ENCODE measurements at places on chromosomes 7 and 10. TPM values are rescaled to one million over a fixed set of nuclear protein-coding genes. Genes with fewer than 3 reads are reported as not detected.

DNA sequence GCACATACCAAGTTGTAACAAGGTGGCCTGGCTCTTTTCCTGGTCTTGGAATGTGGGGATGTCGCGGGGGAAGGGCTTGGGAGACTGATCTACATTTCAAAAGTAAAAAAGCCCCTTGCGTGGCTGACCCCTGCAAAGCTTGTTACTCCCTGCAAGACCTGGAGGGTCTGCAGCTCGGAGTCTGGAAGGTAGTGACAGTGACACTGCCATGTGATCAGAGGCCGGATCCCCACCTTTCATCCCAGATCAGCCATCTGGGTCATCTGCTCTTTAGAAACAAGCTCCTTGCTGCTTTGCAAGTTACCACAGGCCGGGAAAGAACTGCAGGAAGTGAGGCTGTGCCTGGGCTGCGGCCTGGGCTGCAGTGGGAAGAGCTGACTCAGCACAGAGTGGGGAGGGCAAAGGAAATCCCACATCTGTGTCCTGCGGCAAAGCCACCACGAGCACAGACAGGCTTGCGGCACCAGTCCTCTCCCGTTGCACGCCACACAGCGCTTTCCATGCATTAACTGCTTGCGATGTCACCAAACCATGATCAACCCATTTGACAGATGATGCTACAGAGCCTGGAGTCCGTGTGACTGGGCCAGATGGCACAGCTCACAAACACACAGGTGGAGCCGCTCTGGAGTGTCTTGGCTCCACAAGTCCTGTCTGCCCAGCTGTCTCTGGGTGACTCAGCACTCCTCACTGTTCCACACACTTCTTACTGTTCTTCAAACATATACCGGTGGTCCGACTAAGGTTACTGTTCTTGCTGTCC, 97.7 kb downstream of the SH3PXD2A start:
- peak; percentile 37 for DNase-seq
- no peak overlapping the region for H3K27ac ChIP-seq
- H3K36me3 ChIP-seq = no peaks in the 10 kb centered on the region
- no peak overlapping the region for H3K4me3 ChIP-seq

- DNase-seq = no peak
- no peaks in the 10 kb centered on the region for H3K27me3 ChIP-seq
- H3K4me1 ChIP-seq = no peaks in the 10 kb centered on the region
- H3K36me3 ChIP-seq = peaks cover 9% of the 10 kb centered on the region
These were observed 43.1 kb downstream of the AMZ1 start for GRCh38 chr7:2730846-2731770.

- H3K27ac ChIP-seq = no peak overlapping the region
- H3K4me3 ChIP-seq = no peak overlapping the region
- no peaks in the 10 kb centered on the region for H3K4me1 ChIP-seq
- no peak for DNase-seq
- H3K27me3 ChIP-seq = no peaks in the 10 kb centered on the region
These were observed 85.2 kb downstream of the ADAM12 start for GRCh38 chr10:126302826-126303665.

- peaks cover 6% of the 10 kb centered on the region for H3K4me1 ChIP-seq
- no peaks in the 10 kb centered on the region for H3K36me3 ChIP-seq
- H3K27ac ChIP-seq = no peak overlapping the region
These were observed 15.3 kb upstream of the ASB4 start for GRCh38 chr7:95470452-95470851.

GRCh38 chr7:42002654-42003053, 234.4 kb downstream of the GLI3 start:
- H3K27ac ChIP-seq = no peak overlapping the region
- H3K27me3 ChIP-seq = no peaks in the 10 kb centered on the region
- no peak overlapping the region for H3K4me3 ChIP-seq
- no peak for DNase-seq
- H3K4me1 ChIP-seq = no peaks in the 10 kb centered on the region

Gene CPXM2
- total RNA-seq = not detected

Gene EBLN1
- total RNA-seq = not detected

Gene DYDC2
- not detected for total RNA-seq

Gene SPDYE16
- 0.20 TPM for total RNA-seq
